ENCODE measurements at places on chromosomes 11 and 22. TPM values are rescaled to one million over a fixed set of nuclear protein-coding genes. Genes with fewer than 3 reads are reported as not detected.

- DNase-seq, result no peak
Measured at GRCh38 chr11:127075758-127076157, 75.2 kb upstream of the KIRREL3 start.

The SLC25A18 gene
- polyA plus RNA-seq, result not detected

DNA sequence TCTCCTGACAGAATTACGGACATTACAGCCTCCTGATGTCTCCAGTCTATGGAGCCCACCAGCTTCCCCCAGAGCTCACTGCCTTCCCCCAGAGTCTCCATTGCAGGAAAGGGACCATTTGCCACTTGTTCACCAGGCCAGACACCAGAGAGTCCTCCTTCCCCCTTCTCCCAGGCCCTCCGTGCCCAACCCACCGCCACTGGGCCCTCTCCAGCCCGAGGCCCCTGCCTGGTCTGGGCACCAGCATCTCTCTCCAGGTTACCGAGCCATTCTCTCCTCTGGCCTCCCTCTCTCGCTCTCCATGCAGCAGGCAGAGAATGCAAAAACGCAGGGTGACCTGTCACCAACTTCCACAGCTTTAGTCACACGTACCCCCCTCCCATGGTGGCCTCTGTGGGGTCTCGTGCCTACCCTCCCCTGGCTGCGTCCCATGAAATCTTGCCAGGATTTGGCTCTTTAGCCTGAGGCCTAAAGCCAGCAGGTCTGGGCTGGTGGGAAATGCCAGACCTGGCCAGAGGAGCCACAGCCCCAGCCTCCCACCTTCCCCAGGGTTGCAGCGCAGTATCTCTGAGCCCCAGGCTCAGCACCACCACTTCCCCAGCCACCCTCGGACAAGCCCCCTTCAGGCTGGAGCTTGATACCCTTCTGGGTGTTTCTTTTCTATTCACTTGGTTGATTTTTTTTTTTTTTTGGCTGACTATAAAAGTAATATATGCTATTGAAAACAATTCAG, 6.8 kb upstream of the SERPINH1 start:
- DNase-seq, result no peak

The NNMT gene
- not detected for polyA plus RNA-seq

DNA sequence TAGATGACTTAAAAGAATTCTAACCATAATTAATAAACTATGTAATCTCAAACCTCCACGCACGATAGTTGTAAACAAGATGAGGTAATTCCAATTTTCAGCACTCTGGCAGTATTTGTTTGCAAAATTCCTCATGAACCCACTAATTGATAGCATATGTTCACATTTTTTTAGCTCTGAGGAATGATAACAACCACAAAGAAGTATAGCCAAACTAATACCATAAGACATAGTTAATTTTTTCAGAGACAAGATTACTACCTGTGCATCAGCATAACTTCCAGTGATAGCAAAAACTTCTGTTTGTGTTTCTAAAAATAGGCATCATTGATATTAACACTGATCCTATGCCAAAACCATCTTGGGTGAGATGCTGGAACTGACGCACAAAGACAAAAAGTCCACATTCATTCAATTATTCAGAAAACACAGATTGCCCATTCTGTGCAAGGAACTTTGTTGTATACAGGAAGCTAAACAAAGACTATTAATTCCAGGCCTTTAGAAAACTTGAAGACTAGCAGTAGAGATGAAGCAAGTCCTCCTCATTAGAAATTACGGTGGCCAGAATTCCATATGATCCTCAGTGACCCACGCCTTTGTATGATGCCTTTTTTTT, 57.7 kb downstream of the PDGFD start:
- no peak for DNase-seq

DNA sequence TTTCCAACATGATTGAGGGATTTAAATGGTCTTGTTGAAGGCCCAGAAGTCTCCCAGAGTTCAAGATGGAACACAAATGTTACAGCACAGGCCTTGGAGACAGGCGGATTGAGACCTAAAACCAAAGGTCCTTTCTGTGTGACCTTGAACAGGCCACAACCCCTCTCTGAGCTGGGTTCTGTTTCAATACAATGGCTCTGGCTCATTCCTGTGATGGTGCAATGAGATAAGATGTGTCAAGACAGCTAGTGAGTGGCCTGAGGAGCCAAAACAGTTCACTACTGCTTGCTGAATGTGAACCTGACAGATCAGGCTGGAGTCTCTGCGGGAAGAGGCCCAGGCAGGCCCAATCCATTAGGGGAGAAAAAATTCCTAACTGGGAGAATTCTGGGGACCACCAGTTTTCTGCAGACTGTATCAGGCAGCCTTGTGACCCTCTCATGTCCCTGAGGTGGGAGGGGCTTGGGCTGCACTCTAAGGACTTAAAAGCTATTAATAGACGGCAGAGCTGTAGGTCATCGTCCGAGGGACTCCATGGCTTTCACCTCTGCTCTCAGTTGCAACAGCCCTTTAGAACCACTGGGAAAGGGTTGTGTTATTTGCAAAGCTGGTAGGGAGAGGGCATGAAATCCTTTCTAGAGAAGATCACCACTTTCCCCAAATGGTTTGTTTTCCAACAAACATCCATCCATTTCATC, 126.1 kb upstream of the TEAD1 start:
- DNase-seq, result no peak

GRCh38 chr11:129739339-129739738, 76.3 kb upstream of the TMEM45B start:
- no peak for DNase-seq

The SCT gene
- polyA plus RNA-seq, result not detected

GRCh38 chr22:30866811-30867271, 101.7 kb downstream of the MORC2 start:
- no peak for DNase-seq

GRCh38 chr11:3139086-3139440, 26.0 kb downstream of the OSBPL5 start:
- no peak for DNase-seq

The MPZL2 gene
- 3.1 TPM for polyA plus RNA-seq

- no peak for DNase-seq
Measured at GRCh38 chr11:18054511-18055103, 8.5 kb upstream of the TPH1 start.

DNA sequence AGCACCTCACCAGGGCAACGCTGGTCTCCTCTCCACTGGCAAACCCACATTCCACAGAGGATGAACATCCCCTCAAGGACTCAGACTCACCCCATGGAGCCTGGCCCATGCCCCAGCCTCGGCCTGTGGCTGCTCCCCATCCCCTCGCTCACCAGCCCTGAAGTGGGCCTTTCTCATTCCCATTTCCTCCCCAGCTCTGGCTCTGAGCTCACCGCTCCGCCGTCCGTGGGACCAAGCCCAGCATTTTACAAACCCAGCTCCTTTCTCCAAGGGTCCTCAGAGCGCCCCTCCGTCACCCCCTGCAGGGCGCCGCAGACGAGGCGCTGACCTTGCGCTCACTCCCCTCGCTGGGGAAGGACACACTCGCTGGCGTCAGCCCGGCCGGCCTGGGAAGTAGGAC, 6.9 kb upstream of the IGF2 start:
- DNase-seq, result no peak

- DNase-seq, result no peak
Measured at GRCh38 chr22:40028098-40028425, 33.3 kb downstream of the FAM83F start.

GRCh38 chr22:19086896-19087295, 35.3 kb downstream of the DGCR2 start:
- DNase-seq, result no peak

The MIOX gene
- polyA plus RNA-seq, result 0.39 TPM

DNA sequence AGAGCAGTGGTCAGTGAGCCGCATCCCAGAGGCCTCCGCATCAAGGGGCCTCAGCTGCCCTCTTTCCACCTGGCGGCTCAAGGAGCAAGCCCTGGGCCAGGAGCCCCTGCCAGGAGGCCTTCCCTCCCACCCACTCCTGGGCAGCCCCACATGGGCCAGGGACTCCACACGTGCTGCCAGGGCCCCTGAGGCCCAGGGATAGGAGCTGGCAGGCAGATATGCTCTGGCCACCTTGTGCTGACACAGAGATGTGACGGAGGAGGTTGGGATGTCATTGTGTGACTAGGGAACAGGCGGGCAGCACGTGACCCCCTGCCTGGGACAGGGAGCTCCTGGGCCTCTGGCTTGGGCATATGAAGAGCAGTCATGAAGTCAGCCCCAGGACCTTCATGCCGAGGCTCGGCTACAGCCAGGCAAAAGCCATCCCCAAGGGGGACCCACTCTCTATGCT, 77.9 kb downstream of the PIWIL3 start:
- DNase-seq, result peak; percentile 50
